ENCODE measurements at places on chromosomes 5 and 9.

DNA sequence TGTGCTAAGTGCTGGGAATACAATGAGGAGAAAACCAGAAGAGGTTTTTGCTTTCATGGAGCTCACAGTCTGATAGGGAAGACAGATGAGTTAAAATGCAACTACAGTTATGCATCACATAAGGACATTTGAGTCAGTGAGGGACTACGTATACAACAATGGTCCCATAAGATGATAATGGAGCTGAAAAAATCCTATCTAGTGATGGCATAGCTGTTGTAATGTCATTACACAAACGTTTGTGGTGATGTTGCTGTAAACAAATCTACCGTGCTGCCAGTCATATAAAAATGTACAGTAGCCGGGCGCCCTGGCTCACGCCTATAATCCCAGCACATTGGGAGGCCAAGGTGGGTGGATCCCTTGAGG is 110.1 kb upstream of the RAD23B start:
- no peak for DNase-seq

- DNase-seq: no peak
These were observed 31.2 kb downstream of the NR3C1 start for GRCh38 chr5:143372187-143372829.

- DNase-seq: no peak
These were observed 878.3 kb downstream of the TLE1 start for GRCh38 chr9:80811003-80811402.

DNA sequence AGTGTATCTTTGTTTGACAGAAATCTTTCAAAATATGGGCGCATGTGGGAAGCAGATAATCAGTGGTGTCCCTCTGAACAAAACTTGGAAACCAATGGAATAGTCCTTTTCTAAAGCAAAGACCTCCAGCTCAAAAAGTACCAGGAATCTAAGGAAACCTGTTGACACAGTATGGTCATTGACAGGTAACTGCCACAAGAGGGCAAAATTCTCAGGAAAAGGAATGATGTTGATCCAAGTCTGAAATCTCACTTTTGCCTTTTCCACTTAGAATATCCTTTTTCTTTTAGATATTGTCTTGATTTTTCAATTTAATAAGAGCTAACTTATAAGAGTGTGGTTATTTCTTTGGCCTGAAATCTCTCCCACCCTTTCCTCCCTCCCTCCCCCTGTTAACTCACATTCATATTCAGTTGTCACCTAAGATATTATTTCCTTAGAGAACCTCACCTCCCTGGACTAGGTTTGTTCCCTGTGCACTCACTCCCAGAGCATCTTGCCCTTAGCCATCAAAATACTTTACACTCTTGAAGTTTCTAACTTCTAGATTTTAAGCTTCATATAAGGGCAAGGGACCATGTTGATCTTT is 59.0 kb upstream of the BARX1 start:
- no peak for DNase-seq

GRCh38 chr9:91786132-91786896 is 163.7 kb downstream of the ROR2 start:
- no peak for DNase-seq

GRCh38 chr9:121992571-121993212 is 100.4 kb downstream of the TTLL11 start:
- no peak for DNase-seq

GRCh38 chr5:62395210-62395950 is 8.3 kb downstream of the DIMT1 start:
- no peak for DNase-seq

DNA sequence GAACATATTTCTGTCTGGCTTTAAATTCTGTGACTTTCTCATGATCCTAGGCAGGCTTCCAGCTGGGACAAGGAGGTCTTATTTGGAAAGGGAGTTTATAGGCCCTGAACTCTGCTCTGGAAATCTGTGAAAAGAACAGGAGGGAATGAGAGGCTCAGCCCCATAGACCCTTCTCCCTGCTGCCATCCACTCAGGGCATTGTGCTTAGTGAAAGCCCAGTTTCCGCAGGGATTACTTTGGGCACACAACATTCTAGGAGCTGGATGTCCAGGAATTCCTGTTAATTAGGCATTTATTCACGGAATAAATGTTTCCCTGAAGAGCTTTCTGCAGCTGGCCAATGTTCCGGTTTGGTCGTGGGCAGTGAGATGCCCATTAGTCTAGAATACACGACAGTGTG is 32.7 kb upstream of the COL15A1 start:
- no peak for DNase-seq

DNA sequence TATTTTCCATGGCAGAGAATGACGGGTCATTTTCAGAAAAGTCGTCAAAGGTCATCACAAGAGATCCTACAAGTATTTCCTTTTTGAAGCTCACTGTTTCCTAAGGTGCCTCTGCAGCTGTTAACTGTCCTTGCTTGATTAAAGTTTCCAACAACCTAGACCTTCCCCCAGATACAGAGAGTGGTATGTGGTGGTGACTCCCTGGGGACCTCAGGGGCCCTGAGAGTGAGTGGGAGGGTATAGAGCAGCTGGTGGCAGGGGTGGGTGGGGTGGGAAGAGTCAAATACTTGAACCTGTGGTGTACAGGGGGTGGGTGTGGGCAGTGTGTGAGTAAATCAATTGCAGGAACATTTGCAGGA is 1.6 kb upstream of the CD72 start:
- no peak for DNase-seq

DNA sequence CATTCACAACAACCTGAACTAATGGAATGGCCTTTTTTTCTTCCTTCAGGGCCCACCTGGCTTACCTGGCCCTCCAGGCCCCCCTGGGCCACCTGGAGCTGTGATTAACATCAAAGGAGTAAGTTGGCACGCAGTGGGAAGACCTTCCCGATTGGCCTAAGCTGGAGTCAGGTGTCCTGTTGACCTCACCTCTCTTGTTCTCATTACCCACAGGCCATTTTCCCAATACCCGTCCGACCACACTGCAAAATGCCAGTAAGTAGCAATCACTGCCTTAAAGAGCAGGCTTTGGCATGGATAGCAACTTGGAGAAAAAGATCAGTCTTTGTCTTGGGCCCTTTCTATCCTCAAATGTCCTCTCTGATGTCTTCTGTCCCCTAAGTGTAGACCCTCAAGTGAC is 55.3 kb upstream of the TGFBR1 start:
- no peak for DNase-seq

DNA sequence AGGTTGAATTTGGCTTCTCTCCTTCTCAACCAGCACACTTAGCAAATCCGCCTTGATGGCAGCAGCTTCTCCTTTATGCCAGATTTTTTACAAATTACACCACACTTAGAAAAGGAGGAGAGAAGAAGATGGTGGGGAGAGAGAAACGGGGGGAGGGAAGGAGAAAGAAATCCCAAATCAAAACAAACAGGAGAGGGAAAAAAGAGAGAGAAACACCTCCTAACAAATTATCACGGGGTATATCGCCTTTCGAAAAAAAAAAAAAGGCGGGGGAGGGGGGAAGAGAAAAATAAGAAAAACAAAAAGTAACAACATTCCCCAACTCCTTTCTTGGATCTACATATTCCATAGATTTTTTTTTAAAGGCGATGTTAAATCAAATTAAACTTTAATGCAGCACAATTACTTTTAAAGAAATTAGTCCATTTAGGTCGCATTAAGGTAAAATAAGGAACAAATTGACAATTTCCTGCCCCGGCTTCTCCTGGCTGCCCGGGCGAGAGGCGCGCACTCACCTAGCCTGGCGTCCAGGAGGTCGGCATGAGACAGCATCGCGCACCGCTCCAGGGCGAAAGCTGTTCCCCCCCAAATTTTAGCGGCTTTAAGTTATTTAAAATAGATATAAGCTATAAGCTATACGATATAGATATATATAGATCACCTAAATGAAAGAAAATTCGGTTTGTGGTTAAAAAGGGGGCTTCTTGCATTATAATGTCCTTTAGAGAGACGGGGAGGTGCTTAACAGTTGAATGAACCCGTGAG is at the start of gene OTP:
TSS of gene OTP (minus strand) at position 716 of the 765 bp plus-strand sequence. CDS start at position 552, 164 bp downstream.
- DNase-seq: no peak

- DNase-seq: no peak
These were observed 18.6 kb upstream of the ALDH1A1 start for GRCh38 chr9:72971411-72971810.

- no peak for DNase-seq
These were observed 159.6 kb upstream of the TBCA start for GRCh38 chr5:77935506-77936364.

GRCh38 chr5:173515526-173515925 is 100.9 kb downstream of the BOD1 start:
- DNase-seq: no peak

- DNase-seq: no peak
These were observed 34.3 kb downstream of the CENPP start for GRCh38 chr9:92360083-92360482.

GRCh38 chr5:28281351-28281750 is 1243.0 kb upstream of the CDH9 start:
- no peak for DNase-seq

DNA sequence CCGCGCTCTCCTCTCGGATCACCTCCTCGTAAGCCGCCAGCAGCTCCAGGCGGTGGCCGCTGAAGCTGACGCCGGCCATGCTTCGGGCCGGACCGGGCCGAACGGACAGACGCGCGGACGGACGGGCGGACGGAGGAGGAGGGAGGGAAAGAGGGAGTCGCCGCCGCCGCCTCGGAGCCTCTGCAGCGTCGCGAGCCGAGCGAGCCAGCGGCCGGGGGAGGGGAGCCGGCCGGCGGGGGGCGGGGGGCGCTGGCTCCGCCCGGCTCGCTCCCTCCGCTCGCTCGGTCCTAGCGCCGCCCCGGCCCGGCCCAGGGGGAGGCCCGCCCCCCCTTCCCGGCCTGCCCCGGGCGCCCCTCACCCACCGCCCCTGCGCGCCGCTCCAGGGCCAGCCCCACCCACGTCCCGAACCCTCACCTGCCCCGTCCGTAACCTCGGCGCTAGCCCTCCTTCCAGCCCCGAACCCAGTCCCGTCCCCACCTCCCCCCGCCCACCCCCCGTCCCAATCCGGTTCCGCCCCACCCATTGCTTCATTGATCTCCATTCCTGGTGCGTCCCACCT is at the start of gene DBN1:
TSS of gene DBN1 (minus strand) at position 192 of the 559 bp plus-strand sequence. CDS start at position 79, 113 bp downstream.
- DNase-seq: peak; percentile 41

DNA sequence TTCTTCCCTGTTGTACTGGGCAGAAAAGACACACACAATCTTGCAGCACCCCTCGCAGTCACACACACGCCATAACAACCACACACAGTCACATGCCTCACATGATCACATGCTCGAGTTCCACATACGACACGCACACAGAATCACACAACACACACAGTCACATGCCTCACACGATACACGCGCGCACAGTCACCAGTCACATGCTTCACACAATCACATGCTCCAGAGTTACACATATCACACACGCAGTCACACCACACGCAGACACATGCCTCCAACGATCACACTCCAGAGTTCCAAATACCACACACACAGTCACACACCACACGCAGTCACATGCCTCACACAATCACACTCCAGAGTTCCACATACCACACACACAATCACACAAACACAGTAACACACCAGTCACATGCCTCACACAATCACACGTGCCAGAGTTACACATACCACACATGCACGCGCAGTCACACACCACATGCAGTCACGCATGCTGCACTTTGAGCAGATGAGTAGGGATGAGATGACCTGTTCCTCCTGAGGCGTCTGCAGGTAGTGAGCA is 49.0 kb upstream of the LRRC14B start:
- no peak for DNase-seq

DNA sequence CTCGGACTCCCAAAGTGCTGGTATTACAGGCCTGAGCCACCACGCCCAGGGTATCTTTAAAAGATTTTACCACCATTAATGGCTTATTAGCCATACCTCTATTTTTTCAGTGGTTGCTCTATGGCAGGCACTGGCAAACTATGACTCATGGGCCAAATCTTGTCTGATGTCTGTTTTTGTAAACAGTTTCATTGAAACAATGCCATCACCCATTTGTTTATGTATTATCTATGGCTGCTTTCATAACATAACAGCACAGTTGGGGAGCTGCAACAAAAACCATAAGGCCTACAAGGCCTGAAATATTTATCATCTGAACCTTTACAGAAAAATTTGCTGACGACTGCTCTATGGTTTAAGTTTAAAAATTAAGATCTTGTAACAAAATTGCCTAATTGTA is 66.8 kb downstream of the SLC38A9 start:
- no peak for DNase-seq

- DNase-seq: no peak
These were observed 34.9 kb downstream of the TRIO start for GRCh38 chr5:14178091-14178490.
